Neuronal stem cell (in vitro differentiated cells): ENCODE measurements at places on chromosomes 11 and 22.

- no peak overlapping the region for H3K4me3 ChIP-seq
- peaks cover 8% of the 10 kb centered on the region for H3K4me1 ChIP-seq
- no peak for DNase-seq
- H3K27ac ChIP-seq: no peak overlapping the region
- H3K36me3 ChIP-seq: no peaks in the 10 kb centered on the region
Observed at GRCh38 chr11:10492084-10492483, 37.0 kb downstream of the AMPD3 start.

DNA sequence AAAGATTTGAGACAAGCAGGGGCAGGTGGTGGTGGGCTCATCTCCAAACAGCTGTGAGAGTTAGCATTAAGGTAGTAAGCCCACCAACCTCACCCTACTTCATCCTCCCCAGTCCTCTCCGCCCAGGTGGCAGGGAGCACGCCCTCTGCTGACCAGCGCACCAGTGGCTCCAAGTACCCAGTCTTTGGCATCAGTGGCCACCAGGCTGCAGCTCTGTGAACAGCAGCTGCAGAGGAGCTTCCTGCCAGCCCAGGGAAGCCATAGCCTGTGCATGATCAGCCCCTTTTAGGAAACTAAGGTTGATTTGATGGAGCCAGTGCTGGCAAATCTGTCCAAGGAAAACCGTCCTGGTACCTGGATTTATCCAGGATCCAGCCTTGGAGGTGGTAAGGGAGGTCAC lies 21.7 kb downstream of the CAVIN3 start:
- peaks cover 2% of the 10 kb centered on the region for H3K4me1 ChIP-seq
- no peaks in the 10 kb centered on the region for H3K36me3 ChIP-seq
- no peak overlapping the region for H3K27ac ChIP-seq
- no peak overlapping the region for H3K4me3 ChIP-seq
- no peaks in the 10 kb centered on the region for H3K27me3 ChIP-seq

DNA sequence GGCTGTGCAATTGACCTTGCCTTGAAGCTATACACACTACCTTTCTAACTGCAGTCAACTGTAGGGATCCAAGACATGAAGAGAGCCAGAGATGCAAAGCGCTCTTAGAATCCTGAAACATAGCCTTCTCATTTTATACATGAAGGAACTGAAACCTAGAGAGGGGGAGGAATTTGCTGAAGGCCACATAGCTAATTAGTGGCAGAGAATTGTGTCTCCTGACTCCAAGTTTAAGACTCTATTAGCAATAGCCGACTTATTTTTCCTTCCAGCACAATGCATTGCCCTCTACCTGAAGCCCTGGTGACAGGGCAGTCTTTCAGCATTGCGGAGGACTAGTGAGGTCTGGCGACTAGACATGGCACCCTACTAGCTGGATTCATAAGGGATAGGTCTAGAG lies 727.0 kb upstream of the ANO5 start:
- no peak for DNase-seq
- no peak overlapping the region for H3K4me3 ChIP-seq
- no peak overlapping the region for H3K27ac ChIP-seq
- H3K4me1 ChIP-seq: peaks cover 7% of the 10 kb centered on the region
- H3K36me3 ChIP-seq: no peaks in the 10 kb centered on the region

- H3K36me3 ChIP-seq: peaks cover 71% of the 10 kb centered on the region
- H3K4me1 ChIP-seq: peaks cover 8% of the 10 kb centered on the region
- no peak overlapping the region for H3K27ac ChIP-seq
- no peak for DNase-seq
Observed at GRCh38 chr22:38503021-38503420, 3.1 kb downstream of the DDX17 start.

DNA sequence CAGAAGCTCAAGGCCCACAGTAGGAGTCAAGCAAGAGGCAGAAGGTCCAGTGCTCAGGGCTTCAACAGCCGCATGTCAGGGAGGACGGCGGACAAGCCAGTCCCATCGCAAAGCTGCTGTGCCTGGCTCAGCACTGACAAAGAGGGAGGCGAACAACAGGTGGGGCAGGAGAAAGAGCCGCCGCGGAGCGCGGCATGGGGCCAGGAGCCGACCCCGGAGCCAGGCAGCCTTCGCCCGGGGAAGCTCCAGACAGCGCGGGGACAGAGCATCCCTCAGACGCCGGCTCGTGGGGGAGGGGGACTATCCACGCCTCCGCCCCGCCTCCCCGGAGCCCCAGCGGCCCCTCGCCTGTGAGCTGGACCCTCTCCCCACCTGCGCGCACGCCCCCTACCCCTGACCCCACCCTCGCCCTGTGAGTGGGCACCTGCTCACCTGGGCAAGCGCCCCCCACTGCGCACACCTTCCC lies 369 bp downstream of the DHCR7 start:
- DNase-seq: peak; percentile 48
- peak overlapping the region; percentile 62 for H3K27ac ChIP-seq
- peaks cover 11% of the 10 kb centered on the region for H3K4me1 ChIP-seq
- H3K4me3 ChIP-seq: peak overlapping the region; percentile 88
- peaks cover 50% of the 10 kb centered on the region for H3K36me3 ChIP-seq

- H3K27me3 ChIP-seq: no peaks in the 10 kb centered on the region
- H3K4me1 ChIP-seq: peaks cover 8% of the 10 kb centered on the region
- peaks cover 3% of the 10 kb centered on the region for H3K36me3 ChIP-seq
- H3K27ac ChIP-seq: no peak overlapping the region
- no peak overlapping the region for H3K4me3 ChIP-seq
Observed at GRCh38 chr11:126329644-126330211, 25.8 kb upstream of the ST3GAL4 start.

DNA sequence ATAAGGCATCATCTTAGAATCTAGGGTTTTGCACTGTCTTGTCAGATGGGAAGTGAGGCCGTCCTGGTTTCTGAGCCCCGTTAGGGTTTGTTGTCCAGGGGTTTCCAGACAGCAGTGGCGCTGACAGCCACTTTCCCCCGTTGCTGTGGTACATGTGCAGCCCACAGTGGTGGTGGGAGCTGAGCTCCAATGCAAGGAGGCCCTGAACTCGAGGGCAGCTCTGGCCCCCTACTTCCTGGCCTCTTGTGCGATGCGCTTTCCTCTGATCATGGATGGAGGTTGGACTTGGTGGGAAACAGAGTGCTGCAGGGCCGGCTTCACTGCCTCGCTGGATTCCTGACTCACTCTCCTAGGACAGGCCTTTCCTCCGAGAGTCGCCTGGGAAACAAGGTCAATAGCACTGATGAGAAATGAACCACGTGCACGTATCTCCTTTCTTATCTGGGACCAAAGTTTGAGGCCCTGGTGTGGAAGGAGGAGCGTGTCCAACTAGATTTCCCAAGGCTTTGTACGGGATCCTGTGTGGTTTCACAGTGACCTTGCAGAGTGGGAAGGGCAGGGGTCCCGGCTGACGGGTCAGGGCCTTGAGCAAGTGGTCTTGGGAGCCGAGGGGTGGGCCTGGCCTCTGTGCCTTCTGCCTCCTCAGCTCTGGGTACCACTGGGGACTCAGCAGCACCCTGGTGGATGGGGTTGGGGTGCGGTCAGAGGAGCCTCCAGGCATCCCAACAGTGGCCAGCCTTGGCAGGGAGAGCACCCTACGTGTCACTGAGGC lies 3.7 kb downstream of the PHRF1 start:
- no peak for DNase-seq
- no peak overlapping the region for H3K4me3 ChIP-seq
- H3K36me3 ChIP-seq: peaks cover 39% of the 10 kb centered on the region
- H3K27ac ChIP-seq: no peak overlapping the region
- H3K27me3 ChIP-seq: peaks cover 6% of the 10 kb centered on the region
- peaks cover 13% of the 10 kb centered on the region for H3K4me1 ChIP-seq

GRCh38 chr11:47394322-47395222 lies 13.8 kb upstream of the SLC39A13 start:
- H3K4me1 ChIP-seq: peaks cover under 1% of the 10 kb centered on the region
- no peaks in the 10 kb centered on the region for H3K36me3 ChIP-seq
- no peak overlapping the region for H3K4me3 ChIP-seq
- H3K27ac ChIP-seq: no peak overlapping the region
- no peak for DNase-seq

- no peak overlapping the region for H3K4me3 ChIP-seq
- no peaks in the 10 kb centered on the region for H3K27me3 ChIP-seq
- H3K4me1 ChIP-seq: peaks cover 2% of the 10 kb centered on the region
- H3K36me3 ChIP-seq: peaks cover 55% of the 10 kb centered on the region
- H3K27ac ChIP-seq: no peak overlapping the region
Observed at GRCh38 chr22:19466126-19466716, 12.8 kb downstream of the UFD1 start.

DNA sequence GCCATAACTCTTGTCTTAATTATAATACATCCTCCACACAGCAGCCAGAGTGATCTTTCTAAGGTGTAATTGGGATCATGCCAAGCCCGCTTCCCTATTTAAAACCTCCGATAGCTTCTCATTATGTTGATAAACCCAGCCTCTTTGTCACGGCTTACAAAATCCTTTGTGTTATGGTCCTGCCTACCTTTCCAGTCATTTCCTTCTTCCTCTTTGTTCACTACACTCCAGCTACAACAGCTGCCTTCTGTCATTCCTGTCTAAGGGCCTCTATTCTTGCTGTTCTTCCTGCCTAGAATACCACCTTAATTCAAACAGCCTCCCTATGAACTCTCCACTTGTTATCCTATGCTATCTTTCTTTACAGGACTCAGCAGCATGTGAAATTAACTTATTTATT lies 70.6 kb upstream of the CAPRIN1 start:
- no peak overlapping the region for H3K27ac ChIP-seq
- H3K27me3 ChIP-seq: no peaks in the 10 kb centered on the region
- no peak overlapping the region for H3K4me3 ChIP-seq
- DNase-seq: no peak

DNA sequence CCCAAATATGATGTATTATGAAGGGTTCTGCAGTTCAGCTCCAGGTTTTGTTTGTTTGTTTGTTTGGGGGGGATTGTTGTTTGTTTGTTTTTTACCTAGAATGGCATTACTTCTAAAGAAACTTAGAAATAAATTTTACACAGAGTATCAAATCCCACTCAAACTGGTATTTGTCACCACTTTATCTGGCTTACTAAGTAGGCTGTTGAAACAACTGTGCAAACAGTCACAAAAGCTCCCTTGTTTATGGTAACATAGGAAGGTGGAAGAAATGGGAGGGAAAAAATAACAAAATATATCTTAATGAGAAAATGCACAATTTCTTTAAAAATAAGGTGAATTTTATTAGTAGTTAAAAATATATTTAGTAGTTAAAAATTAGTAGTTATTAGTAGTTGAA lies 108.3 kb upstream of the ANO5 start:
- H3K4me3 ChIP-seq: no peak overlapping the region
- no peaks in the 10 kb centered on the region for H3K27me3 ChIP-seq
- DNase-seq: no peak
- no peak overlapping the region for H3K27ac ChIP-seq
- no peaks in the 10 kb centered on the region for H3K4me1 ChIP-seq

GRCh38 chr22:17749605-17750395 lies 24.5 kb downstream of the BID start:
- no peak for DNase-seq
- H3K27me3 ChIP-seq: no peaks in the 10 kb centered on the region
- peaks cover 4% of the 10 kb centered on the region for H3K4me1 ChIP-seq
- H3K36me3 ChIP-seq: no peaks in the 10 kb centered on the region
- no peak overlapping the region for H3K27ac ChIP-seq

DNA sequence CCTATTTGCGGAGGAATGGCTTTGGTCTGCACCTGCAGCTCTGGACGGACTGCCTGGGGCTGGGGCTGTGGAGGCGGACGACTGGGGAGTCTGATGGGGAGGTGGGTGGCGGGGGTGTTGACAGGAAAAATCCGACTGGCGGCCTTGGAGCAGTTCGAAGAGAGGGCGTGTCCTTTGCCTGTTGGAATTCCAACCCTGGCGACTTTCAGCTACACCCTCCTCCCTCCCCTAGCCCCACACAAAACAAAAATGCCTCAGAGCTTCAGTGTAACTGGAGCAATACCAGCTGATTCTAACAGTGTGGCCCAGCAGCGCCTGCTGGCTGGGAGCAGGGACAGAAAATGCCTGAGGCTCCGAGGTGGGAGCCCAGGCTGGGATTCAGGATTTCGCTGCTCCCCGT lies 85.4 kb downstream of the ATXN10 start:
- H3K27ac ChIP-seq: no peak overlapping the region
- DNase-seq: peak; percentile 65
- H3K27me3 ChIP-seq: no peaks in the 10 kb centered on the region
- no peak overlapping the region for H3K4me3 ChIP-seq

- H3K27ac ChIP-seq: no peak overlapping the region
- H3K36me3 ChIP-seq: peaks cover 19% of the 10 kb centered on the region
- H3K4me1 ChIP-seq: no peaks in the 10 kb centered on the region
Observed at GRCh38 chr11:66221726-66222236, 46.7 kb upstream of the RAB1B start.

GRCh38 chr11:68569357-68569756 lies 108.8 kb downstream of the PPP6R3 start:
- H3K36me3 ChIP-seq: peaks cover 36% of the 10 kb centered on the region
- H3K27me3 ChIP-seq: no peaks in the 10 kb centered on the region
- no peak overlapping the region for H3K27ac ChIP-seq

DNA sequence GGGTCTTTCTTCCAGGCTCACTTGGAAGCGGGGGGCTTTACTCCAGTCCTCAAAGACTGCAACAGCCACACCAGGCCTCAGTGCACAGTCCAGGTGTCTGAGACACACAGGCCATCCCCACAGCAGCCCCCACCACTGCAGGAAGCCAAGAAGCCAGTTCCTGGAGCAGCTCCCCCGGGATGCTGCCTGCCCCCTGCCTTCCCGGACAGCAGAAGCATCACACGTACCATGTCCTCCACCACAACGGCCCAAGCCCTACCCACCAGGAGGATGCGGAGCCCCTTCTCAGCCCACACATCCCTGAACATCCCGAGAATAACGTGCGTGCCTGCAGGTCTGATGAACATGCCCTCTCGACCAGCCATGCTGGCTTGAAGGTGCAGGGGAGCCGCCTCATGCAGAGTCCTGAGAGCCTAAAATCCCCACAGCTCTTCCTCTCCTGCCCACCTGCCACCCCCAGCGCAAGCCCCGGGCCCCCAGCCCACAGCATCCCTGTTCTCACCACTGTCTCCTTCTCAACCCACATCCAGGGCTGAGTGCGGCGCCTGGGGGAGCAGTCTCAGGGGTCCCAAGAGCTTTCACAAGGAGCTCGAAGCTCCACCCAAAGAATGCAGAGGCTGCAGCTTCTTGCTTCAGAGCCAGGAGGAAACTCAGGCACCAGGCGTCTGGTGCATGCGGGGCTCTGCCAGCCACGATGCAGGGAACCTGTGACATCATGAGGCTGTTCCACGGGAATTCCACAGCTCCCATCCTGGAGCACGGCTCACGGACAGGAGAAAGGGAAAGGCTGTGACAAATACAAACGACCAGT lies 209.6 kb downstream of the BRD1 start:
- H3K27me3 ChIP-seq: no peaks in the 10 kb centered on the region
- H3K4me3 ChIP-seq: no peak overlapping the region
- no peak for DNase-seq
- H3K36me3 ChIP-seq: no peaks in the 10 kb centered on the region
- H3K27ac ChIP-seq: no peak overlapping the region
- peaks cover 3% of the 10 kb centered on the region for H3K4me1 ChIP-seq
